ENCODE measurements at places on chromosomes 5 and 9.

GRCh38 chr9:99075246-99075912 is 29.5 kb upstream of the TGFBR1 start:
- peak; percentile 50 for DNase-seq

GRCh38 chr5:135950611-135951010 is 4.2 kb downstream of the LECT2 start:
- no peak for DNase-seq

DNA sequence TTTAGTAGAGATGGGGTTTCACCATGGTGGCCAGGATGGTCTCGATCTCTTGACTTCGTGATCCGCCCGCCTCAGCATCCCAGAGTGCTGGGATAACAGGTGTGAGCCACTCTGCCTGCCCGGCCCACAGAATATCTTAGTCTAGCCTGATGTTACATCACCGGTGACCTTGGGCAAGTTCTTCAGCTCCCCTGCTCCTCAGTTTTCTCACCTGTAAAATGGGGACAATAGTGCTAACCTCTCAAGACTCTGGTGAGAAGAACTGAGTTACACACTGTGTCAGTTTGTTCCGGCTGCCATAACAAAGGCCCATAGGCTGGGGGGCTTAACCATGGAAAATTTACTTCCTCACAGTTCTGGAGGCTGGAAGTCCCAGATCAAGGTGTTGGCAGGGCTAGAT is 12.5 kb upstream of the HABP4 start:
- DNase-seq: no peak

GRCh38 chr5:135308752-135309151 is 90.3 kb downstream of the MACROH2A1 start:
- DNase-seq: no peak

- DNase-seq: no peak
Measured at GRCh38 chr5:122943050-122943698, 93.4 kb downstream of the PPIC start.

DNA sequence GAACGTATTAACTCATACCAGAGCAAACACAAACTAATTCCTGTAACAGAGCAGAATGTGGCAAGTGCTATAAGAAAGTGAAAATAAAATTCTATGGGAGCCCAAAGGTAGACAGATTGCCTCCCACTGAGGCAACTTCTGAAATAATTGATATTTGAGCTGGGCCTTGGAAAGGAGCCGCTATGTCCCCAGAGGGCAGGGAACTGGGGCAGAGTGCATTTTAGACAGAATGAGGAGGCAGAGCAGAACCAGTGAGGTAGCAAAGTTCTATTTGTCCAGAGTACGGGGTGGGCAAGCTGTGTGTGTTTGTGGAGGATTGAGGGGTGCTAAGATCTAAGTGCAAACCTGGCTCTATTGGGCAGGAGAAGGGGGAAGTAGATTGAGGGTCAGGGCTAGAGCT is 19.8 kb downstream of the CDO1 start:
- DNase-seq: no peak

DNA sequence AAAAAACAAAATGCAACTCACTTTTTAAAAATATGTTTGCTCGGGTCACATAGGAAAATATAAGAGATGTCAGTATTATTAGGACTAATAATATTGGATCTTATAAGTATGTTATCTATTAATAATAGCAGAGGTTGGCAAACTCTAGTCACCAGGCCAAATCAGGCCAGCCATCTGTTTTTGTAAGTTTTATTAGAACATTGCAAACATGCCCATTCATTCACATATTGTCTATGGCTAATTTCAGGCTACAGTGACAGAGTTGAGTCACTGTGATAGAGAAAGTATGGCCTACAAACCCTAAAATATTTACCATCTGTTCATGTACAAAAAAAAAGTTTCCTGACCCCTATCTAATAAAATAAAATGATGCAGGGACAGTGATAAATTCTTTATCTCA is 97.7 kb upstream of the CDH6 start:
- no peak for DNase-seq

GRCh38 chr9:105355781-105356180 is 92.1 kb upstream of the FSD1L start:
- DNase-seq: no peak

- DNase-seq: no peak
Measured at GRCh38 chr9:76534026-76534425, 75.0 kb downstream of the GCNT1 start.

DNA sequence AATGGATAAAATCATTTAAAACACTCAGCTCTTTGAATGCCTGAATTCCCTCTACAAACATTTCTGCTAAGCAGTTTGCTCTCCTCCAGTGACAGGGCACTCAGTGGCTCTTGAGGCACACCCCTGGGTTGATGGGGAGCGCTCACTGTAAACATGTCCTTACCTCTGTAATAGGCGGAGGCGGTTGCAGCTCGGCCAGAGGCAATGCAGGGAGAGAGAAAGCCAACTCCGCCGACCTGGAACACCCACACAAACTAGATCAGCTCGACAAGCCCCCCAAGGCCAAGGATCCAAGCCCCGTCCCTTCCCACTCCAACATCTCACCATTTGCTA is 329 bp downstream of the CDC23 start:
- no peak for DNase-seq

DNA sequence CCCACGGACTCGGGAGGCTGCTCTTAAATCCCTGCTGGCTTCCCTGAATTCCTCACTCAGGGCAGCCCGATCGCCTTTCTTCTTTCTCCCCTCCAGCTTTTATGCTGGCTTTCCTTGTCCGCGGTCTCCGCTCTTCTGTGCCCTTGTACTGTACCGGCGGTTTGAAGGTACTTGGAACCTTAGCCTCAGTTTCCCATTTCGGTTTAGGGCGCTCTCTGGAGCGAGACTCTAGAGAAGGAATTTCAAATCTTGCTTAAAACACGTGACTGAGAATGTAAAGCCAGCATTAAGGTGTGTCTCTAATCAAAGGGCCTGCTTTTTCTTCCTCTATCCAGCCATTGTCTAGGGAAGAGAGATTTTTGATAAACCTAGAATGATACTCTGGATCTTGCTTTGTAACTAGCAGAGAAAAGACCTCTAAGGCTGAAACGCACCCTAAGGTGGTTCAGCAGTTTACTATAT is 650 bp downstream of the GPR107 start:
- DNase-seq: no peak

DNA sequence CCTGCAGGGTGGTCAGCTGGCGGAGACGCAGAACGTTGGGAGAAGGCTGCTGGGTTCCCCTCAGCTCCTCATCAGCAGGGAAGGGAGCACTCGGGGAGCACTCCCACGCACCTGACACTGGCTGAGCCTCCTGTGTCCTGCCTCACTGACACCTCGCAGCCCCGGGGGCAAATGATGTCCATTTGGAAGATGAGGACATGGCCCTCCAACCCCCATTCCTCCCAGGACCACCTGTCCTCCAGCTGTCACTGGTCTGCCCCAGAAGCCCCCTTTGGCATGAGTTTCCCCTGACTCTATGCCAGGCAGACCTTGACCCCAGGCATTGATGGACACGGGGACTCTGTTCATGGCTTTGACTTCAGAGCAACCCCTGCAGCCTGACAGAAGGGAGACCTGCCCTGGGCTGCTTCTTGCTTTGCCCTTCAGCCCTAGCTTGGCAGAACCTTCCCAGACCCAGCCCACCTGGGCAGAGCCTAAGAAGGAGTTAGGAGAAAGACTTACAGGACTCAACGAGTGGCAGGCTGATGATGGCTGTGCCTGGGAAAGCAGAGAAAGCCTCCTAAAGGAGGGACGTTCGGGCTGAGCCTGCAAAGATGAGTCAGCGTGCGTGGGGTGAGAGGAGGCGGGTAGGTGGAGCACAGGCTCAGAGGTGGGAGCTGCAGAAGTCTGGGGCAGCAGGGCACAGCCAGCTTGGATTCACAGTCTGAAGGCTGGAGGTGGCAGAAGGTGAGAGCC is 90.6 kb downstream of the LMX1B start:
- no peak for DNase-seq

GRCh38 chr5:76556511-76557221 is 66.5 kb downstream of the F2RL2 start:
- no peak for DNase-seq

DNA sequence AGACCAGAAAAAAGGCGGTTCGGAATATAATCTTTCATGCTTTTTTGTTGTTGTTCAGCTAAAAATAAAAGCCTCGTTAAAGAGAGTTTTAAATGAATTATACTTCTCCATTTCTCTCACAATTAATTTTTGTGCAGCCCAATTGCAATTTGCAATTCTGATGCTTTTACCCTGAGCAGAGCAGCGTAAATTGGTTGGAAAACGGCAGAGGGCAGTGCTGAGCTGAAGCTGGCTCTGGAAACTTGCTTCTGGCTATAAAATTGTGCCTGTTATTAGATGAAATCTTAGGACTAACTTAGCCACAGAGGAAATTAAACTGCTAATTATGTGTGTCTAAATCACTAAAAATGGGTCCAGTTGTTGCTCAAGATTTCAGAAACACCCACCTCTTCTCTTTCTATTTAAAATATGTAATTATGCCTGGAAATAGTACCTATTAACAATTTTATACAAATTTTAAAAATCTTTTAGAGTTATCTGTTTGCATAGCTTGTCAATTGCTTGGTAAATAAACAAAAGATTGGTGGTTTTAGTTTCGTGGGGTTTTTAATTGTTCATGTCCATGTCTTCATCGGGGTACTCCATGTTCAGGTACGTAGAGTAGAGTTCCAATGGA is 441.8 kb upstream of the TLE4 start:
- peak; percentile 21 for DNase-seq

GRCh38 chr5:175351897-175352590 is 91.9 kb downstream of the DRD1 start:
- no peak for DNase-seq

- peak; percentile 36 for DNase-seq
Measured at GRCh38 chr9:134642385-134643181, 980 bp downstream of the COL5A1 start.

- peak; percentile 64 for DNase-seq
Measured at GRCh38 chr5:103259705-103260355, 1.3 kb downstream of the MACIR start.

GRCh38 chr9:96025995-96026602 is 150.6 kb downstream of the ERCC6L2 start:
- no peak for DNase-seq

DNA sequence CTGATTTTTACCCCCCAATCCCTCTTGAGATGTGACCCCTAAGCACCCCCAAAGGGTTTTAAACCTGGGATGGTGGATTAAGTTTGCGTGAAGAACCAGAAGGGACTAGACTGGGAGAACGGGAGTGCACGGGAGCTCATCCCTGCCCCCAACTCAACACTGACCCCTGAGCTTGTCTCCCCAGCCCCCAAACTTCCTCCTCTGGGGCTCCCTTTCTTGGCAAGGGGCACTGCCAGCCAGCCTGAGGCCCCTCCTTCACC is 5.0 kb upstream of the SET start:
- no peak for DNase-seq

GRCh38 chr9:129863059-129863690 is 27.9 kb downstream of the USP20 start:
- DNase-seq: no peak

DNA sequence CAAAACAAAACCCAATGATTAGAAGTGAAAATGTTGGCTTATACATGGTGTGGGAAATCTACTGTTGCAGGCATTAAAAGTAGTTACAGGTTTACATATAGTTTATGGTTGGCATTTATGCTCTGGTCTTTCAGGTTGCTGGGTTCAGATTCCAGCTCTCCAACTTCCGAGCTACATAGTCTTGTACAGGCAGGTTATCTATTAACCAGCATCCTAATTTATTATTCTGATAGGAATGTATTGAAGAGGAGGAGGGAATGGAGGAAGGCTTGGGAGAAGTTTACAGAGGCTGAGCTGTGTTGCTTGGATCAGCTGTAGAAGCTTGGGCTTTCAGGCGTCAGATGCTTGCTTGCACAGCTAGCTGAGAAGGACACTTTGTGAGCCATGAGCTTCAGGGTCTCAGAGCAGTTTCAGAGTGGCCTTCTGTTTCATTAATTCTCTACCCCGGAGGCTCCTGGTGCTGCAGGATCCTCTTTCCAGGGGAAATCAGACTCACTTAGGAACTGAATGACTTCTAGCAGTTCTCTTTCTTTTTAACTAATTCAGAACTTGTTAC is 11.7 kb upstream of the ERBIN start:
- no peak for DNase-seq

GRCh38 chr5:173675287-173675996 is 59.0 kb upstream of the BOD1 start:
- DNase-seq: no peak

- no peak for DNase-seq
Measured at GRCh38 chr5:31561946-31562345, 29.8 kb downstream of the C5orf22 start.

DNA sequence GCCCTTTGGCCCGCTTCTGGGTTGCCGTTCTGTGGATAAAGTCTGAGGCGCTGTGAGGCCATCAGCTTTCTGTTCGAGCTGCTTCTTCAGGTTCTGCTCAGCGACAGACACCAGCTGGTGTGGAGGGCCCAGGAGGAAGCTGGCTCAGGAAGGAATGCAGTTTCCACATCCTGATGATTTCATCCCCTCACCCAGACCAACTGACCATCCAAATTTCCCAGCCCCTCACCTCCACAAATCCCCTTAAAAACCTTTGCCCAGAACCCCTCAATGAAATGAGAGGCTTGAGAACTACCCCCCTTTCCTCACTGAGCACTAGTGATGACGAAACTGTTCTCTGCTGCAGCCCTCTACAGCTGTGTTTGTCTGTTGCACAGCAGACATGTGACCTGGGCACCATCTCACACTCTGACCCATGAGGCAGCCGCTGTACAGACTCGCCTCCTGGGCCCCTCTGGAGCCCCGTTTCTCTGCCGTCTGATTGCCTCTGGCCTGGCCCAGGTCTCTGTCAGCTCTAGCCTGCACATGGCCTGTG is 45.4 kb downstream of the SPATA31C2 start:
- peak; percentile 7 for DNase-seq

DNA sequence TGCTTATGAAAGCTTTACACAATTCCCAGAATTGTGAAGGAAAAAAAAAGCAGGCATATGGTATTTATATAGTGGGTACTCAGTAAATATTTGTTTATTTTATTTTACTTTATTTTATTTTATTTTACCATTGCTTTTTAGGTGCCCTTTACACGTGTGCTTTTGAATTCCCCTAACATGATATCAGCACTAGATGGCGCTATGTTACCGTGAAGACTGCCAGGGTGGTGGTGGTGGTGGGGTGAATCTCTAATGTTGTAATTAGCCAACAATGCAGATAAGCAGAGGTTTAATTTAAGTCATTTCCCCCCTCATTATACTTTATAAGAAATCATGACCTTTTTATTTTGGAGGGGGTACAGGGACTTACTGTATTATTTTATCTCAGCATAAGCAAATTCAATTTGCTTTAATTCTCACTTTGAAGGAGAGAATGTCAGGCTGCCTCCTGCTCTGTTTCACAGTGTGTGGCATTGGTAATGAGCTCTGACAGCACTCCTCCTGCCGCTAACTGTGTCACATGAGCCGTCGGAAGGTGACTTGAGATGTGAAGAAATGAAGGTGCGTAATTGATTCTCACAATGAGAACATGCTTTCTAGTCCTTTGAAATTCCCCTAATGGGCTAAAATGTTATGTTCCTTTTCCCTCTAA is 165.6 kb downstream of the YTHDC2 start:
- peak; percentile 53 for DNase-seq

DNA sequence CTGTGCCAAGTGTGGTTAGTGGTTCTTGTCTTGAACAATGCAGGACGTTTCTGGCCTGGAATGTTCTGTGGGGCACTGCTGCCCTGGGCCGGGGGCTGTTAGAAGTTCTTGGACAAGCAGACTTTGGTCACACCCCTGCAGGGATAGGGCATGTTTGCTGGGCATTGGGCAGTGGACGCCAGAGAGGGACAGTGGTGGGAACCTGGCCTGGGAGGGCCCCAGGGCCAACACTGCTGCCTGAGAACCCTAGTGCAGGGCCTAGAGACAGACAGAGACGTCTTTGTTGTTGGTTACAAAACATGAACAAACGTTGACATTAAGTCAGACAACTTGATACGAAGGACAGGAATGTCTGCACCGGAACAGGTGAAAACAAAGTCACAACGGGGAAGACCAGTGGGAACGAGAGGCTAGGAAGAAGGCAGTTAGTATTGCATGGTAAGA is 57.0 kb downstream of the WNK2 start:
- no peak for DNase-seq

Measured in NCI-H524 (cell line).